Activated CD4-positive, CD25-positive, alpha-beta regulatory T cell treated with anti-CD3 and anti-CD28 coated beads, Interleukin-2, amount 50 U/mL, for 72 hours (primary cell): ENCODE measurements at places on chromosomes 2 and 18.
A peak's percentile ranks its signal among the peaks of the same experiment; 100 is the strongest.

- no peak for DNase-seq
These were observed 56.4 kb upstream of the VRK2 start for GRCh38 chr2:57990118-57990725.

DNA sequence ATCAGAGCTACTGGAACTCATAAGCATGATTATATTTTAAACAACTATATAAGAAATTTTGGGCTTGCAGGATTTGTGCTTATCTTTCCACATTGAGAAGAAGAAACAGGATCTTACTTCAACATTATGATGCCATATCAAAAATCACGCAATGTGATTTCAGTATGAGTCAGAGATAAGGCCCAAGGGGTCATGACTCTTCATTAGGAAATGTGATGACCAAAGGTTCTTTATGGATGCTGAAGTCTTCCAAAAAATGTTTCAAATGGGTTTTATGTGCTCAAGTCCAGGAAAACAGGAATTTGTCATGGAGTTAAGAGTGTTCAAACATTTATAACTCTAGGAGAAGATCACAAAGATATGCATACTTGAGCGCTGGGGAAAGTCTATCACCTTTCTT is 7.8 kb upstream of the SERPINB2 start:
- no peak for DNase-seq

DNA sequence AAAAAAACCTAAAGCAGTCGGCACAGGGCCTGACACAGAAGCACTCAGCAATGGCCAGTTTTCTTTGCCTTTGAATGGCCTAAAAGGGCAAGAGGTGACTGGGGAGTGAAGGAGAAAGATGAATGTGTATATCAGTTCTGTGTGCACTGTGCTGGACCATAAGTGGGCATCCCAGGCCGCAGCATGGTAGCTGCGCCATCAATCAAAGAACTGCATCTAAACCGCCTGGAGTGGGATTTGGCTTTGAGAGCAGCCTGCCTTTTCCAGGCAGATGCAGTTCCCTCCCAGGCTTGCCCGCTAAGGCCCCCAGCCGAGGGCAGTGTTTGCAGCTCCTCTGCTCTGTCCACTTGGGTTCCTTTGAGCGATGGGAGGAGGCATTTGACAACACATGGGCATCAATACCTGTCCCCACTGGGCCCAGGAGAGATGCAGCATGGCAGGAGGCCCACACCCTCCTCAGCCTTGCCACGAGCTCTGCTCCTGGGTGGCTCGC is 144.1 kb downstream of the FAM210A start:
- DNase-seq: no peak

DNA sequence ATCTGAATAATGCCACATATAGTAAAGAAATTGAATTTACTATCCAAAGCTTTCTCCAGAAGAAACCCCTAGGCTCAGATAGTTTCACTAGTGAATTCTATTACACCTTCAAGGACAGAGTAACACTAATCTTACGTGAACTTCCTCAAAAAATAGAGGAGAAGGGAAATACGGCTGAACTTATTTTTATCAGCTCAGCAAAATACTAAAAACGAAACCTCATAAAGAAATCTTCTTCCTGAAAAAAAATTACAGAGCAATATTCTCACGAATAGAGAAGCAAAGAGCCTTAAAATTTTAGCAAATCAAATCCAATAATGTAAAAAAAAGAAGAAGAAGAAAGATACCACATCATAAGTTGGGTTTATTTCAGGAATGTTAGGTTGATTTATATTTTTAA is 14.7 kb downstream of the CAPN13 start:
- DNase-seq: no peak

- DNase-seq: no peak
These were observed 63.9 kb downstream of the LANCL1 start for GRCh38 chr2:210412660-210413059.

DNA sequence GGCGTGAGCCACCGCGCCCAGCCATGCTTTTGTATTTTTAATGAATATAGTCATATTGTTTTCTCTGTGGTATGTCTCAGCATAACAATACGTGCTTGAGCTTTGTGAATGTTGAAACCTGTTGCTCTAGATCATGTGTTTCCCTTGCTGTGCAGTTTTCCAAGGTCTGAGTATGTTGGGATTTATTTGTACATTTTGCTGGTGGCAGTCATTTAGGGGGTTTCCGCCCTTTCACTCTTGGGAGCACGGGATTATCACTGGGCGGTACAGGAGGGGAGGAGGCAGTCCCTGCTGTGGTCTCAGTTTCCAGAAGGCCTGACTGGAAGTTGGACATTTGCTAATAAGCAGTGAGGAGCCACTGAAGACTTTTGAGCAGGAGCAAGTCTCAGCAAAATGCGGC is 24.9 kb upstream of the CATIP start:
- DNase-seq: no peak

DNA sequence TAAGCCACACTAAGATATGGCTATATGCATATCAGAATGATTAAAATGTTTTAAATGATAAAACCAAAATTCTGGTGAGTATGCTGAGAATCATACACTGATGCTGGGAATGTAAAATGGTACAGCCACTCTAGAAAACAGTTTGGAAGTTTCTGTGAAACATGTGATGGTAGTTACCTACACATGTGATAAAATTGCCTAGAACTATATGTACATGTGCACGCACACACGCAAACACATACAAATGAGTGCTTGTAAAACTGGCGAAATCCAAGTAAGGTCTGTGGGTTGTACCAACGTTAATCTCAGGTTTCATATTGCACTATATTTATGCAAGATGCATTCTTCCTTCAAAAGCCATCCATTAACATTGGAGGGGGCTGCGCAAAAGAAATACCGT is 195.0 kb upstream of the RAB6C start:
- no peak for DNase-seq

- no peak for DNase-seq
These were observed 117.1 kb upstream of the KLHL14 start for GRCh38 chr18:32889615-32890593.

GRCh38 chr18:58362027-58362575 is 266.8 kb downstream of the ALPK2 start:
- no peak for DNase-seq

DNA sequence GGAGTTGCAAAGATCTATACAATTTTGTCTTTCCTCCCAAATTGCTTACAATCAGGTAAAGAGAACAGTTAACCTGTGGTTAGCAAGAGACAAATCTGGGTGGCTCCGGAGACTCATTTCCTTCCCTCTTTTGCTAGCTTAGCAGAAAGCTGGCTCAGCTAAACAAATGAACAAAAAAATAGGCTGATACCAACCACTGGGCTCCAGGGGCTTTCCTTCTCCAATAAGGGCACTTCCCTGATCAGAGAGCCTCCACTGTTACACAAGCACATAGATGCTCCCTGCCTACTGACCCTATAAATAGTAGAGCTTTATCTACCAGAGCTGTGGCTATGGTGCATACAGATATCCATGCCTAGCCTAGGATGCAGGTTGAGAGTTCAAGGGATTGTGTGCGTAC is 90.1 kb upstream of the ARL5A start:
- DNase-seq: no peak

- no peak for DNase-seq
These were observed 309.7 kb downstream of the IRS1 start for GRCh38 chr2:226489775-226490541.

DNA sequence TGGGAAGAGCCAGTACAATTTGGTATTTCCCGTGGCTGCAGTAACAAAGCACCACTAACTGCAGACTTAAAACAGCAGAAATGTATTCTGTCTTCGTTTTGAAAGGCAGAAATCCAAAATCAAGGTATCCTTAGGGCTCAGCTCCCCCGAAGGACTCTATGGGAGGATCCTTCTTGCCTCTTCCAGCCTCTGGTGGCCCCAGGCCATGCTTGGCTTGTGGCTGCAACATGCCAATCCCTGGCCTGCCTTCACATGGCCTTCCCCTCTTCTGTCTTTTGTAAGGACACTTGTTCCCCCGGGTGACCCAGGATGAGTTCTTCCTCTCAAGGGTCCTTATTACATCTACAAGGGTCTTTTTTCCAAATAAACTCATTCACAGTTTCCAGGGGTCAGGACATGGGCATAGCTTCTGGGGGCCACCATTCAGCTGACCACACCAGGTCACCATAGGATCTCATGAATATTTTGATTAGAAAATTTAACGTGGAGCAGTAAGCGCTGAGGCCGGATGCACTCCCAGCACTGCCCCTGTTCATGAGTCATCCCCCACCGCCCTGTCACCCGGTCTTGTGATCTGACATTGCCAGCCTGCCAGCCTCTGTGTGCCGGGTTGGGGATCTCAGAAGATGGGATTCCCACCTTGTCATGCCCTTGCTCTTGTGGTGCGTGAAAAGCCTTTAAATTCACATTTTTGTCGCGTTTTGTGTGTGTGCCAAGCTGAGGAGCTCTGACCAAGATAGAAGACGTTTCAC is 61.2 kb upstream of the B3GNT7 start:
- no peak for DNase-seq

DNA sequence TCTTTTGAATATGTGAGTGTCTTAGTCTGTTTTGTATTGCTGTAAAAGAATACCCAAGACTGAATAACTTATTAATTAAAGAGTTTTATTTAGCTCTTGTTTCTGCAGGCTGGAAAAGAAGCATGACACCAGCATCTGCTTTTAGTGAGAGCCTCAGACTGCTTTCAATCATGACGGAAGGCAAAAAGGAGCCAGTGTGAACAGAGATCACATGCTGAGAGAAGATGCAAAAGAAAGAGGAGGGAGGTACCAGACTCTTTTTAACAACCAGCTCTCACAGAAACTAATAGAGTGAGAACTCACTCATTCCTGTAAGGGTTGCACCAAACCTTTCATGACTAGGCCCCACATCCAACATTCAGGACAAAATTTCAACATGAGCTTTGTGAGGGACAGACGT is 101.6 kb upstream of the HNMT start:
- DNase-seq: no peak

DNA sequence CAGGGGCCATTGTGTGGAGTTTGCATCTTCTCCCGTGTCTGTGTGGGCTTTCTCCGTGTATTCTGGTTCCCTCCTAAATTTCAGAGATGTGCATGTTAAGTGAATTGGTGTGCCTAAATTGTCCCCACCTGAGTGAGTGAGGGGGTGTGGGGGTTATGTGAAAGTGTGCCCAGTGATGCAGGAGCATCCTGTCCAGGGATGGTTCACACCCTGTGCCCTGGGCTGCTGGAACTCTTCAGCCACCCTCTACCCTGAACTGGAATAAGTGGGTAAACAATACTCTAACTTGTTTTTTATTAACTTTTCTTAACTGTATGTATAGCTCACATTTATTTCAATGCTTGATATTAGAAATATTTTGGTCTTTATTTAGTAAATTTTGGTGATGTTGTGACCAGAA is 56.0 kb downstream of the UBE2E3 start:
- no peak for DNase-seq

GRCh38 chr18:79927607-79928562 is 23.6 kb downstream of the SLC66A2 start:
- peak; percentile 17 for DNase-seq

- no peak for DNase-seq
These were observed 81.0 kb downstream of the PRKCE start for GRCh38 chr2:45732436-45732835.

GRCh38 chr2:167335541-167335992 is 447.3 kb downstream of the XIRP2 start:
- no peak for DNase-seq

GRCh38 chr2:47656715-47657600 is 126.0 kb upstream of the MSH6 start:
- DNase-seq: no peak

- no peak for DNase-seq
These were observed 502.5 kb upstream of the FSHR start for GRCh38 chr2:49656853-49657252.

- DNase-seq: no peak
These were observed 6.7 kb upstream of the IL1B start for GRCh38 chr2:112843288-112843687.

DNA sequence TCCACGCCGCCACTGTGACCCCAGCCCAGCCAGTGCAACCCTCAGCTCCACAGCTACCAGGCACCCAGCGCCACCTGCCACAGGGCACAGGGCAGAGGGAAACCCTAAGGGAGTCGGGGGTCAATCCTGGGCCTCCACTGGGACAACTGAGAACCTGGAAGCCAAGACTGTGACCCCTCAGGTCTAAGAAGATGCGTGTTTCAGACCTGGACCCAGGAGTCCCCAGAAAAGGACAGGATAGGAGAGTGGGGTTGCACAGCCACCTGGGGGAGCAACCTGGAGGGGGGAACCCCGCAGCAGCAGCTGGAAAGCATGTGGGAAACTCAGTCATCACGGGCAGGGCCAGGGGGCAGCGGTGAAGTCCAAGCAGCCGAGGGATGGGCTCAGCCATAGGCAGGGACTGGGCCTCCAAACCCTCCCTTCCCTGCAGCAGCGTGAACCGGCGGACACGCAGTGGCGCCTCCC is 4.1 kb downstream of the ESPNL start:
- no peak for DNase-seq

DNA sequence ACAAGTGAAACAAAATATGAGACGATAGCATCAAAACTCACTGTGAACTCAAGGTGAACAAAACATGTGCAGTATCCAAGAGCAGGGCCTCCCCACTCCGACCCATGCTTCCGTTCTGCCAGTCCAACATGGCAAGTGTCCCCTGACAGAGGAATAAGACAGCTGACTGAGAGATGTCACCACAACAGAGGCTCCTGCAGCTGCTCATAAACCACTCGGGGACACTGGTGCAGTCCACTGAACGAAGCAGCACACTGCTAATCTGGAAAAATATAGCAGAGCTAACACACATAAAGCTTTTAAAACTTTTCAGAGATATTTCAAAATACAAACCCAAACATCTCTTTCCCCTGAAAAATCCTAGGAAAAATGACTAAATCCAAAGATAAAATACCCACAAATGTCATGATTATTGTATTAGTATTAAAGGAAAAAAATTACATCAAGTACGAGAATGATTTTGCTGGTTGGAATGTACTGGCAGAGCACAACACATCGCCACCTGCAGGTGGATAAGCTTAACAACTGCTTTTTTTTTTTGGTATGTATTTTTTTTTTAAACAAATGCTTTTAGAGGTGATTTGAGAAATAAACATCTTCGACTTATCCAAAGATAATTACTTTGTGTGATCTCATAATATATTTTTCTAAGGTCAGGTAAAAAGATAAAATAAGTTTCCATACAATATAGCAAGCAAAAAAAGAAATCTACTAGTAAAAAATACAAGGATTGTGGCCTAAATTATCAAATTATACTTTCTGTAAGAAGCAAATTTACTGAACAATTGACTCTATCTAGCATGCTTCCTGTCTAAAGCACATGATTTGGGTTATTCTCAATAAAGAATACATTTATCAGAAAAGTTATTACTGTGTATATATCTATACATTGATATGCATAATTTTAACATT is 18.6 kb downstream of the THADA start:
- no peak for DNase-seq

GRCh38 chr2:72178551-72178950 is 30.9 kb upstream of the CYP26B1 start:
- no peak for DNase-seq
